GM12865 (cell line): ENCODE measurements at places on chromosomes 12 and 14.

DNA sequence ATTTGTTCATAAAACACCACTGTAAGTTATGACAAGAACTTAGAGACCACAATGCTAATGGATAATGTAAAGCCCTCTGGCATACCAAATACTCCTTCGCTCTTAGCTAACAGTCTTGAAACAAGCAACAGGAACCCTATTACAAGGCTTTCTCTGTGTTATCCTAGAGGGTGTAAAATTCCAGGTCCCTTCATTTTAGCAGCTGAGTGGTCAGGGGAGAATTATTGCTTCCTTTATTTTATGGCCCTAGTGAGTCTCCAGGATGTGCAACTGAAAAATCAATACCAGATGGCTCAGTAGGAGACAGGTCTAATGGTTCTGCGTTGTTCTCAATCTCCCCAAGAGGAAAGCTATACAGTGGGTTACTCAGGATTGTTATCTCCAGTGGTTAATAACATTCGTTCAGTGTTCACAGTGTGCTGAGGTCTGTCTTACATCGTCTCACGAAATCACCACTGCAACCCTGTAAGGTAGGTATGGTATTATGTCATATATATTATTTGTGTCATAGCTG is 172.7 kb upstream of the CNOT2 start:
- no peak for DNase-seq

DNA sequence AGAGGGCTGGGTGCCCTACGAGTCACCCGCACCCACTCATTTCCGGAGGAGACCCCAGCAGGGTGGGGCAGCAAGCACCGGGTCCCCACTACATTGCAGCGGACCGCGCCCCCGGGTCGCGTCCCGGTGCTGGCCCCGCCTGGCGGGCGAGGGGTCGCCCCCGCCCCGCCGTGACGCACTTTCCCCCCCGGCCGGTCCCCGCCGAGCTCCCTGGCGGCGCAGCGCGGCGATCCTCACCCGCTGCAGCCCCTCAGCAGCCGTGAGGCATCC is 106.1 kb downstream of the PRICKLE1 start:
- no peak for DNase-seq

- DNase-seq, result peak; percentile 39
These were observed 120.1 kb downstream of the RALGAPA1 start for GRCh38 chr14:35689000-35689460.

DNA sequence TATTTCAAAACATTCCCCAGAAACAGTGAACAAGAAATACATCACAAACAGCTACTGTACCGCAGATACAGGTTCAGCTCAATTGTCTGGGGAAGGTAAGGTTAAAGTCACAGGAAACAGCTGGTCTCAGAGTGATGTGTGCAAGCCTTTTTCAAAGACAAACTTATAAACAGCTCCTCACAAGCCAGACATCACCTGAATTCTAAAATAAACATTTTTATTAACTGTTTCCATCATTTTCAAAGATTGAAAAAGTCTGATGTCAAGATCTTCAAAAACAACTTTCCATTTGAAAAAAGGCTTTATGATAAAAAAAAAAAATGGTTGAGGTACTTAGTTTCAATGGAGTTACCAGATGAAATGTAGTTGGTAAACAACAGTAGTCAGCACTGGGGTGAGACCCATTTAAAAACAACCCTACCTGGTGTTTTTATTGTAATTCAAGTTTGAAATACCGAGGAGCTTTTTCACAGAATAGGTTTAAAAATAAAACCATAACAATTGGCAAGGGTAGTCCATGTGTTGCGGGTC is 4.0 kb downstream of the BTG1 start:
- DNase-seq, result peak; percentile 63

DNA sequence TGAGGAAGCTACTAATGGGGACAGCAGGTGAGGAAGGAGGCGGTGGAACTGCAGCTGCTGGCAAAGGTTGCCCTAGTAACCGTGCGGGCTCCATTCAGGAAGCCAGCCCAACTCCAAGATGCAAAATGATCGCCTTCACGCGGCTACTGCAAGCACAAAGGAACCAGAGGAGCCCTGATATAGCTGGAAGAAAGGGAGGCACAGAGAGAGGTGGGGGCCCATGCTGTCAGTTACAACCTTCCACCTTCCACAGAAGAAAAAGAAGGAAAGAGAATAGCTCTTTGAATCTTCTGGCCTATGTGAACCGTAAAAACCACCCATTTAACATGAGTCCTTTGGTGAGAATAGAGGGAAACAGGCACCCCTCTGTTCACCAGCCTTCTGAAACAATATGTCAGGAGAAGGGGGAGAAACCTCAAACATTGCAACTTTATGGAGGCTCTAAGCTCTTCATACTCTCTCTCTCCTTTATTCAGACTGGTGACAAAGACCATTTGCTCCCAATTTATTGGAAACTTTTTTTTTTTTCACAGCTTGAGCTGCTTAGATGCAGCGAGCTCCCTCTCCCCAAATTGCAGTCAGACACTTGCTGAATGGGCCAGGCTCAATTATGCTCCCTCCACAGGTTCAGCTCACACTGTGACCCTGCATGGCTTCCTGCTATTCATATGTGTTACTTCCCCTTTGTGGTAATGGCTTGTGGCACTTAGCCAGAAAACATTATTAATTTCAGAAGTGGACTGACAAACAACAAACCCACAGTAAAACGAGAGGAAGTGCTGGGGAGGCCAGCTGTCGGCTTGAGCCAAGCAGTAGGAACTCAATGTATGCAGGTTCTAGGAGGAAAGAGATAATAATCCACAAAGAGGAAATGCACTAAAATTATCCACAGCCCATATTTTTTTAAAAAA is 6.2 kb downstream of the DUSP6 start:
- DNase-seq, result peak; percentile 92

DNA sequence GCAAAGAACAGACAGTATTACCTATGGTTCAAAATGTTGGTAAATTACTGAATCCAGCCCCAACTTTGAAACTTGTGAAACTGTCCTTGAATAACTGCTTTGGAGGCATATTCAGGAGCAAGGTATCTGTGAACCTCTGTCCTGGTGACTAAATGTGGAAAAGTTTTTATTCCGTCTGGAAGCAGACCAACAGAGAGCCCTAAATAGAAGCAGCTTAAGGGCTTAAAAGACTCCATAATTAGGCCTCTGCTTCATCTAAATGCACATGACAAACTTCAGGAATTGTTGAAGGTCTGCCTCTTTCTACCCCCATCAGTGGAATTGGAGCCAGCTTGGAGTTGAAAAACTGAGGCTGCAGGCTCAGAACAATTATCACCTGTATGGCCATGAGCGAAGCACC is 276.5 kb downstream of the KCNH5 start:
- DNase-seq, result no peak

DNA sequence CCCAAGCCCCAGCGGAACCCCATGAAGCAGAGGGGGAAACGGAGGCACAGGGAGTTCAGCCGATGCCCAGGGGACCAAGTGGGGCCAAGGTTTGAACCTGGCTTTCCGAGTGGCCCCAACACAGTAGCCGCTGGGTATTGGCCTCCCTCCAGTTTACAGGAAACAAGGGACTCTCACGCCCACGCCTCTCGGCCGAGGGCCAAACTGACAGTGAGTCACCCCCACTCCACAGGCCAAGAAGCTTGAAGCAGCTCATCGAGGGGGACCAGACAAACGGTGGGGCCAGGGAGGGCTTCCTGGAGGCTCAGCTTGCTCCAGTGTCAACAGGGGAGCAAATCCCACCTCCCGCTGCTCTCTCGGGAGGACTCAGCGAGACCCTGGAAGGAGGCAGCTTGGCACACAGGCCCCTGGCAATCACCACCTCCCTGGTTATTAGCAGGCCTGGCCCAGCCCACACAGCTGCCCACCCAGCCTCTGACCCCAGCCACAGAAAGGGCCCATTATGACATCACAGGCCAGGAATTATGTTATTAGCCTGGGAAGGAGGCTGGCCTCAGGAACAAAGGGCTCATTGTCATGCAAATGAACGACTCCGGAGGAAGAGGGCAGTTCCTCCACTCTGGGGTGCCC is 54.6 kb downstream of the NCOR2 start:
- DNase-seq, result no peak

DNA sequence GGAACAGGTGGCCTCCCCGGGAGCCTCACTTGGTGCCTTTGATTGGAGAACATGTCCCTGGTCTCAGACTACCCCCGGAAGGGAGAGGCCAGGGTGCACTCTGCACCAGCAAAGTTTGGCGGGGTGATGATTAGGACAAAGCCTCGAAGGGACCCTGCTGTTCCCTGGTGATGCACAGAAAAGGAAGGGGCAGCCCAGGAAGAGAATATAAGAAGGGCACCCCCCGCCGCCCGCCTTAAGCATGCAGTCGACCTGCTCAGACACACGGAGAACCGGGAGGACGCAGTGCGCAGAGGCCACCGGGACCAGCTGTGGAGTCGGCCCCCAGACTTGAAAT is 6.9 kb downstream of the SCARB1 start:
- no peak for DNase-seq

DNA sequence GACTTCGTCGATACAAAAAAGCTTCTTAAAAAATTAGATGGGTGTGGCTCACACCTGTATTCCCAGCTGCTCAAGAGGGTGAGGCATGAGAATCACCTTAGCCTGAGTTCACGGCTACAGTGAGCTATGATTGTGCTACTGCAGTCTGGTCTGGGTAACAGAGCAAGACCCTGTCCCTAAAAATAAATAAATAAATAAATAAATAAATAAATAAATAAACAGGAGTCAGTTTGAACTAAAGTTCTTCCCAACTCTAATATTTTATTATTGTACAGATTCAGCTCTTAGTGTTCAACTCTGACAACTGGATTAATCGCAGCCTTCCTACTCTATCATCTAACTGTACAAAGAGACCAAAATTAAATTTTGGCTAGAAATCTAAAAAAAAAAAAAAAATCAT is 12.7 kb upstream of the CLIP1 start:
- no peak for DNase-seq

DNA sequence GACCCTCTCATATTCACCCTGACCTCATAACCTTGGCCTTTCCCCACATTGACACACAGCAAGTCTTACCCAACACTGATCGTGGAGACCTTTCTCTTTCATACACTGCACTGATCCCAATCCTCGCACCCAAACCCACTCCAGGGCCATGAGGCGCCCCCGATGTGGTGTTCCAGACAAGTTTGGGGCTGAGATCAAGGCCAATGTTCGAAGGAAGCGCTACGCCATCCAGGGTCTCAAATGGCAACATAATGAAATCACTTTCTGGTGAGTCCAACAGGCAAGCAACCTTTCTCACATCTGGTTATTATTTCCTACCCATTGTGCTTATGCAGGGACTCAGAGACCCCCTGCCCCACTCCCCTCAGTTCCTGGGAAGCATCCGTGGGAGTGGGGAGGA is 5.4 kb downstream of the MMP14 start:
- DNase-seq, result no peak

DNA sequence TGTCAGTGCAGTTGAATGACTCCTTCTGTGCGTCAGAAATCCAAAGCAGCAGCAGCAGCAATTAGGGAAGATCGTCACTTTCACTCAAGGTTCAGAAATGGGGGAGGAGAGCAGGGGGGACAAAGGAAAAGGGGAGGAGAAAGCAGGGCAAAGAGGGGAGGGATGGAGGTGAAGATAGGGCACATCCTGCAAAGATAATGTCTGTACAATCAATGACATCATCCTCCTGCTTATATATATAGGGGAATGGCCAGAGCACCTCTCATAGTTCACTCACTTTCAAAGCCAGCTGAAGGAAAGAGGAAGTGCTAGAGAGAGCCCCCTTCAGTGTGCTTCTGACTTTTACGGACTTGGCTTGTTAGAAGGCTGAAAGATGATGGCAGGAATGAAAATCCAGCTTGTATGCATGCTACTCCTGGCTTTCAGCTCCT is at the start of gene NTS:
Gene NTS, plus strand, starts transcription at position 265 of the 431 bp plus-strand sequence. Its CDS starts 109 bp downstream, at position 374.
- no peak for DNase-seq
